NCI-H2107 (cell line): ENCODE measurements at places on chromosomes 5 and 9.

DNA sequence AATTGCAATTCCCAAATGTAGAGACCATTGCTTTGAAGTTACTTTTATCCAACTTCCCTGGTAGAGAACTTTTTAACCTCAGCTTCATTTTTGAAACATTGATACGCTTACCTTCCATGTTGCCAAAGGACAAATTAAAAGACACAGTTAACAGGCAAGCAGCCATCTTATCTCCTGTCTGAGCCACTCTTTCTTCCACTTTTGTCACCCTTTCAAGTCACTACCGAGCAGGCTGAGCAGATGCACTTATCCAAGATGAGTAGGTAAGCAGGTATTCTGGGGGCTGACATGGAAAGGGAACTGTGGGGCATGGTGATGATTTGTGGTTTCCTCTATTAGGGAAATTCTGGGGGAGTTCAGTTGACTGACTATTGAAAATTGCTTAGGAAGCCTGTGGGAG lies 66.7 kb downstream of the DOCK2 start:
- DNase-seq = no peak

- DNase-seq = no peak
These were observed 491.7 kb downstream of the CCDC171 start for GRCh38 chr9:16044579-16044881.

DNA sequence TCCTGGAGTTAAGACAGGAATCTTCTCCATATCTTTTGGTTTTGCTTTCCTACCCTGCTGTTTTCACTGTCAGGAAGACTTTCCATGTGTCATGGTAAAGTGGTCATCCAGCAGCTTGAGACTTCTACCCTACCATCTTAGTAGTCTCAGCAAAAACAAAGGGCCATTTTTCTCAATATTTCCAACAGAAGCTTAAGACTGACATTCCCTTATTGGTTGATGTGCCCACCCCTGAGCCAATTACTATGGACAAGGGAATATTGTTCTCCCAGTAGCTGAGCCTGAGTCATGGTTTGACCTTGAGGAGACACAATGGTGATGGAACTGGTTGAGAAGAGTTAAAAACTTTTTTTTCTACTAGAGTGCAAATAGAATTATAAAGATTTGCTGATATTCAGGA lies 105.6 kb downstream of the CSNK1G3 start:
- DNase-seq = no peak

GRCh38 chr5:32172923-32173266 lies 1.2 kb downstream of the GOLPH3 start:
- no peak for DNase-seq

GRCh38 chr5:173538018-173538417 lies 78.4 kb downstream of the BOD1 start:
- DNase-seq = no peak

- DNase-seq = no peak
These were observed 756.4 kb upstream of the DMAC1 start for GRCh38 chr9:8555762-8556500.

- DNase-seq = no peak
These were observed 172.6 kb upstream of the CDH12 start for GRCh38 chr5:23025629-23026233.

GRCh38 chr9:93574900-93575795 lies 1.2 kb upstream of the PHF2 start:
- no peak for DNase-seq

- no peak for DNase-seq
These were observed 157.8 kb downstream of the SLCO4C1 start for GRCh38 chr5:102138243-102138653.

GRCh38 chr5:76542887-76543690 lies 80.1 kb downstream of the F2RL2 start:
- no peak for DNase-seq

GRCh38 chr5:2797981-2798380 lies 46.5 kb upstream of the IRX2 start:
- DNase-seq = no peak

GRCh38 chr9:93464876-93465275 lies 11.5 kb upstream of the FAM120AOS start:
- no peak for DNase-seq

DNA sequence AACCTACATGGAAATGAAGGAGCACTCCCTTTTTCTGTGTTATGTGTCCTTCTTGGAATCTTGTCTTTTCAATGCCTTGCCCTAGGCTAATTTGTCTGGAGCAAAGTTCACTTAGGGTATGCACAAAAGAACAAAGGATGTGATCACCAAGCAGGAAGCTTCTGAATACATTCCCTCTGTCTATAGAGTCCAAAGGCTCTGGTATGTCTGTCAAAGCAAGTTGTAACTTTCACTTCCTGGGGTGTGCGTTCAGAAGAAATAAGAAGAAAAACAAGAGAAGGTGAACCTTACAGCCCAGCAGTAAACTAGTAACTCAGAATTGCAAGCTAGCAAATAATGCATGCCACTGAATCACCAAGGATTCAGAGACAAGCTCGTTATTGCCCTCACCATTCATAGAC lies 31.7 kb upstream of the CDH6 start:
- no peak for DNase-seq

DNA sequence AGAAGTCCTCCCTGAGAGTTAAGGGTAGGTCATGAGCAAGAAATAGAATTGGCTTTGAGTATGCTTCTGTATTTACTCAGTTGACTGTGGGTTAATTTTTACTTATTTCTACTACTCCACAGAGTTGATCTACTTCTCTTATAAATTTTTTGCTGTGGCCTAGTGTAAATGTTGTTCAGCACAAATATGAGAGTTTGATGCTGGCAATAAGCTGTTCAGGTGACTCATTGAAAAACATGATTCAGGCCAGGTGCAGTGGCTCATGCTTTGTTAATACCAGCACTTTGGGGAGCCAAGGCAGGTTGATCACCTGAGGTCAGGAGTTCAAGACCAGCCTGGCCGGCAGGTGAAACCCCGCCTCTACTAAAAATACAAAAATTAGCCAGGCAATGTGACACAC lies 4.5 kb upstream of the CDK7 start:
- DNase-seq = no peak

DNA sequence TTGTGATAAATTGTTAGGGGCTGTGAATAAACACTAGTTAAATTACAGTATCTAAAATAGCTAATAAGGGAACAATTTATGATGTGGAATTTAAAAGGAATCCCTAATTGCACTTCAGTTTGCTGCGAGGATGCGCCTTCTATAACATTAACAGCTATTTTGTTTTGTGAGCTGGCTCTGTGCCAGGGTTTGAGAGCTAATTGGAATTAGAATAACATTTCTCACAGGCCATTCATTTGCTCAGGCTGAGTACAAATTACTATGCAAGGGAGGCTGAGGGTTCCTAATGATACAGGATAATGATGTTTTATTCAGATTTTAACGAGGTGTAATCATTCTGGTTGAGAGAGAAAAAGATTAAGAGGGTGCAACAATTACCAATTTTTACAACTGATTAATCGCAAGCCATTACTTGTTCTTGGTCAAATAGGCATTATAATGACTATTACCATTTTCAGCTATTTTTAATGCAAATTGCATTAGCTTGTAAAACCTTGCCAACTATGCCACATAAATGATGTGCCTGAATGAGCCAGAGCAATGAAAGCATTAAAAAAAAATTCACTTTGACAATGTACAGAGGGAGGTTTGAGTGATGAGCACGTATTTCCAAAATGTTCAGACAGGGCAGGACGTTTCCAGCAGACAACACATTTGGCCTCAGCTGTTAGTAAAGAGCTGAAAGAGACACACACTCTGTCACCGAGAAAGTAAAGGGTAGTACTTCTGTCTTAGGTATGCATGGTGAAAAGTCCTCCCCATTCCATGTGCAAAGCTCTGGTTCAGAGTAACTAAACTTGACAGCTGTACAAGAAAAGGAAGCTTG lies 576.5 kb downstream of the TLE1 start:
- DNase-seq = no peak

DNA sequence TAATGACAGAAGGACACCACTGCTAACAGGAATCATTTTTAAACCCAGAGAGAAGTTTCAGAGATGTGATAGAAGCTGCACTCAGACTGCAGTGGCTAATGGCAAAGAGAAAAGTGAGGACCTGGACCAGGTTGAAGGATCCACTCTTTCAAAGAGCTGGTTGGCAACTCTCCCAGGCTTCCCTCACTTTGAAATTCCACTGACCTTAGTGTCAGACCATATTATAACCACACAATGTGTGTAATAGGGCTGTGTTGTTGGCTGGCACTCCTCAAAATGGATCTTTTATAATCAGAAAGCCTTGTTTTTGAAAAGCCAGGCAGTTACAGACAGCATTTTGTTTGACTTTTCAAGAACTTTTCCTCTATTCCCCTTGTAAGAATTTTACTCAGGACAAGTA lies 280.7 kb downstream of the PRELID2 start:
- DNase-seq = no peak

DNA sequence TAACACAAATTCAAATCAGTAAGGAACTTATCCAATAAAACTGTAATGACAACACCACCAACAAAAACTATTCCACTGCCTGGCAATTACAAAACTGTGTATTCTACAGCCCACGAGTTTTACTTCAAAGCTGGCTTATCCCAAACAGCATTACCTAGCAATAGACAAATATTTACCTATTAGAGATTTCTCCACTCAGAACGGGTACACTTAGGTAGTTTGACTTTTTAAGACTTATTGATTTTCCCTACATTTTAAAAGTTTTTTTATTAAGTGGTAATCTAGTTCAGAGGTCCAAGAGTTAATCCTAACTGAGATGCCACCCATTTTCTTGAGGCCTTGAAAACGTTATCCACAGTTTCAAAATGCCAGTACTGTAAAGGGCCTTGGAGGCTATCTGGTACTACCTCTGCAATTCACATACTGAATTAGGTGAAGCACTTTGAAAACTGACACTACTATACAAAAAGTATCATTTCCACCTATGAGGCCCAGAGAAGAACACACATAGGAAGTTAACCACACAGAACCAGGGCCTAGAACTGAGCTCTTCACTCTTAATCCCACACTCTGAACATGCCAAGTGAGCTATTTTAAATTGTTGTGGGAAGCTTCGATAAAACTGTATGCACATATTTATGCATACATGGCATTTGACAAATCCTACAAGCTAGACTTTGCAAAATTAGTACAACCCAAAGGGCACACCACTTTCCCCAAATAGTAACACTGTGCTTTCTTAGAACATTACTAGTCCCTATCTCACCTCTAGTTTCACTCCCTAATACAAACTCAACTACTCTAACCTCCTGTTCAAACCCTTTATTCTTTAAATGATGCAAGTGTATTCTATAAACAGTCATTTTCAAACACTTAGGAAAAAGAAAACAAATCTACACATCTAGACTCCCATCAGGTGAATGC lies 2.1 kb downstream of the NADK2 start:
- no peak for DNase-seq

GRCh38 chr5:172765766-172766286 lies 5.2 kb downstream of the DUSP1 start:
- no peak for DNase-seq

DNA sequence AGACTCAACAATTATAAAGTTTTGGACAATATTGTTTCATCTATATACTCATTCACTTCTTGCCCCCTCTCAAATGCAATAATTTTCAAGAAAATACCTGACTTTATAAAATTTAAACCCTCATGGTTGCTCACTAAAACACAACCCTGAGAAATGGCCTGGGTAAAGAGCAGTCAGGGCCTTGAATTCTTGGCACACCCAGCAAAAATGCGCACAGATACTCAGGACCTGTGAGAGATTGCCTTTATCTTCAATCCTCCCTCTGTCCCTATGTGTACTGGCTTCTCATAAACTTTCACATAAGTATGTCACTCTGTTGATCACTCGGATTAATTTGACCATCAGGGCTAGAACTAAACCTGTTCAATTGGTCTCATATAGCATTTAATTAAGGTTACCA lies 12.8 kb upstream of the ACO1 start:
- DNase-seq = no peak

DNA sequence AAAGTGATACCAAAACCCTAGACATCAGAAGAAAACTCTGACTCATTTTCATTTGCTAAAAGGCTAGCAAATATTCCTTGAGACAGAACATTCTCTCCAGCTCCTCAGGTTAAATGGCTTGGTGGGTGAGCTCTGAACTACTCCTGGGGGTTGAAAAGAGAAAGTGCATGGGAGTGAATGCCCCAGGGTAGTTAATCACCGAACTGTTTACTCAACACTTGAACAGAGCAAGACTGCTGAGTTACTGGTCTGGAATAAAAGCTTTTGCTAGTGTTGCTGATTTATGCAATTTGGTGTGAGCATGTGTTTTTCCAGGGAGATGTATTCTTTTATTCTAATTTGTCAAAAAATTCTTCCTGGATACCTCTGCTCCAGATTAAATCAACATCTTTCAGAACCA lies 88.3 kb upstream of the PRDM9 start:
- no peak for DNase-seq

GRCh38 chr5:143916451-143916850 lies 104.5 kb downstream of the HMHB1 start:
- DNase-seq = no peak

GRCh38 chr5:143898381-143898780 lies 86.4 kb downstream of the HMHB1 start:
- no peak for DNase-seq

DNA sequence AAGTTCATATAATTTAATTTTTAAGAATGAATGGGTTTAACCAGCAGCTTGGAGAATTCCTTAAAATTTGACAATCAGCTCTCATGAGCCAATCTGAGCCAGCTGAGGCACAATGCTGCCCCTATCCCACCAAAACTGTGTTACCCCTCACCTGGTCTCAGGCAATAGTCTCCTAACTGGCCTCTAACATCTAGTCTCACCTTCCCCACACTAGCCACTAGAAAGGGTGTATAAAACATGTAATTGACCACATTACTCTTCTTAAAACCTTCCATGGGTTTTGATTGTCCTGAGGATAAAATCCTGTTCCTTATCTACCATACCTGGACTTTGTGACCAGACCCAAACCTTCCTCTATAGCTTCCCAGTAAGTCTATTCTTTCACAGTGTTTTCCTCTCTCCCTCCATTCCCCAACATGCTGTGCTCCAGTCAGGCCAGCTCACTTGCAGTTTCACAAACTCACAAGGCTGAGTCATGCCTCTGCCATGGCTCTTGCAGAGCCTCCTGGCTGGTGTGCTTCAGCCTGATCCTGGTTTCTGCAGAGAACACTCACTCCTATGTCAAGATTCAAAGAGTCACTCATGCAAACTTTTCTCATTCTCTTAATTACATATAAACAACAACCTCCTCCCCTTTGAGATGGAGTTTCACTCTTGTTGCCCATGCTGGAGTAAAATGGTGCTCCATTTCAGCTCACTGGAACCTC lies 16.0 kb upstream of the ZCCHC7 start:
- DNase-seq = no peak

DNA sequence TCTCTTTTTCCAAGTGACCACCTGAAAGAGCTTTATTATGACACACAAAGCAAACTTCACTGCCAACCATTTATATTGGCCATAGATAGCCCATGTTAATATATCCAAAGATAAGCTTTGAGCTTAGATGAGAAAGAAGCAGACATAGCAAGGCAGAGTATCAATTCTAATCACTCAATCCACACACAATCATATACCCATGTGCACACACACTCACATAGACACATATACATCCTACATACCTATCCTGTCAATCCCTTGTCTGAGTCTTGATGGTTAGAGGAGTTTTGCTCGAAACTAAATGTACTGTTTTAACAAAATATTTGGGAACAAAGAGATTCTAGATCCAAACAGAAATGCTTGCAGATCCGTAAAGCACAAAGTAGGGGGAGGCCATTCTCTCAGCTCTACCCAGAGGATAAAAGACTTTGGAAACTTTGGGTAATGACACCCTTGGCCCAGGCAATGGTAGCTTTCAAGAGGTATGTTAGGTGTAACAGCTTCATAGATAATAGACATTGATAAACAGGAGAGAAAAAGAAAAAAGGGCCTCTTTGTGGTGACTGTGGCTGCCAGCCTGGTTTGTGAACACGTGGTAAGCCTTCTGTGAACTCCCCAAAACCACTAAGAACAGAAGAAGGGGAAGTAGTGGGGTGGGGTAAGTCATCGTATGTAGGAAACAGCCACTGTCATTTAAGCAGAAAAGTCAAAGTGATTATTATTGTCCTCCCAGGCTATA lies 121.6 kb downstream of the TLR4 start:
- no peak for DNase-seq
